Activated CD4-positive, alpha-beta T cell treated with anti-CD3 and anti-CD28 coated beads, Interleukin-10, Interleukin-2, amounts not matched to agents 100 ng/mL and 50 ng/mL, durations not matched to agents 16 hours and 8 hours (primary cell): ENCODE measurements at places on chromosomes 11 and 22.

- no peak for DNase-seq
Measured at GRCh38 chr22:28375761-28376534, 303.7 kb downstream of the TTC28 start.

DNA sequence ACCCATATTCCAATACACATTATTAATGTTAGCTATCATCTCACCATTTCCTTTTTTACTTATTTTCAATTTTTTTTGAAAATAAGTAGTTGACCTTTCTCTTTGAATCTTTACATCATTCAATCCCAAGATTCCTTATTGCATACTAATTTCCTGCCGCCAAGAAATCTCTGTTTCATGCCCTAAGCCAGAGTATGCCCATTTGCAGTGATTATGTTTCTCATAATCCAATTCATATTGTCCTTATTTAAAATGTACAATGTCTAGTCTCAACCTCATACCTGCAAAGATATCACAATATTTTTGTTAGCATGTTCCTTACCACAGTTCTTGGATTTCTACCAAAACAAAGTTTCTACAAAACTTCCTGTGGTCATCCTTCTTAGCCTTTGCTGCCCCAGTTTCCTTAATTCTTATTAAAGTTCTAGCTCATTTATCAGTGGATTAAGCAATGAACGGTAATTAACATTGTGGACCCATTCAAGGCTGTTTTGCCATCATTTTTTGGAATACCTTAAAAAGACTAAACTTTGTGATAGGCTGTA, 75.3 kb downstream of the CD44 start:
- no peak for DNase-seq

GRCh38 chr11:19659529-19659928, 53.1 kb upstream of the NAV2 start:
- no peak for DNase-seq

GRCh38 chr11:134341805-134342571, 10.2 kb downstream of the GLB1L2 start:
- DNase-seq, result no peak

DNA sequence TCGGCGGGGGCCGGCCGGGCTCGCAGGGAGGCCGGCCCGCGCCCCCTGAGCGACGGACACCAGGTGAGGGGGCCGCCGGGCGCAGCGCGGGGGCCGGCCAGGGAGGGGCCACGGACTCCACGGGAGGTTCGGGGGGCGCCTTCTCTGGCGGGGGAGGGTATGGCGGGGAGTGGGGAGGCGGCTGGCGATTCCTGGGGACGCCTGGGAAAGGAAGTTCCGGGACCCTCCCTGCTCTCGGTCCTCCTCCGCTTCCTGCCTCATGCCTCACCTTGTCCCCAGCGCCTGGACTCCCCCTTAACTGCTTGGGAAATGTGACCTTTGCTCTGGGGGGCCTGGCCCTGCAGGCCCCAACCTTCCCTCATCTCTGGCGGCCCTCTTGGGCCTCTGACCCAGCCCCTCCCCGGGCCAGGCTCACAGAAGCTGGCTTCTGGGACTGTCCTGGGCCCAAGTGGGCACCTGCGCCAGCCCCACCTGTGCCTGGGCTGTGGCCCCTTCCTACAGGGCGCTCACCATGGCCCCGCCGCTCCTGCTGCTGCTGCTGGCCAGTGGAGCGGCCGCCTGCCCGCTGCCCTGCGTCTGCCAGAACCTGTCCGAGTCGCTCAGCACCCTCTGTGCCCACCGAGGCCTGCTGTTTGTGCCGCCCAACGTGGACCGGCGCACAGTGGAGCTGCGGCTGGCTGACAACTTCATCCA, 516 bp downstream of the LRFN4 start:
- DNase-seq, result no peak

DNA sequence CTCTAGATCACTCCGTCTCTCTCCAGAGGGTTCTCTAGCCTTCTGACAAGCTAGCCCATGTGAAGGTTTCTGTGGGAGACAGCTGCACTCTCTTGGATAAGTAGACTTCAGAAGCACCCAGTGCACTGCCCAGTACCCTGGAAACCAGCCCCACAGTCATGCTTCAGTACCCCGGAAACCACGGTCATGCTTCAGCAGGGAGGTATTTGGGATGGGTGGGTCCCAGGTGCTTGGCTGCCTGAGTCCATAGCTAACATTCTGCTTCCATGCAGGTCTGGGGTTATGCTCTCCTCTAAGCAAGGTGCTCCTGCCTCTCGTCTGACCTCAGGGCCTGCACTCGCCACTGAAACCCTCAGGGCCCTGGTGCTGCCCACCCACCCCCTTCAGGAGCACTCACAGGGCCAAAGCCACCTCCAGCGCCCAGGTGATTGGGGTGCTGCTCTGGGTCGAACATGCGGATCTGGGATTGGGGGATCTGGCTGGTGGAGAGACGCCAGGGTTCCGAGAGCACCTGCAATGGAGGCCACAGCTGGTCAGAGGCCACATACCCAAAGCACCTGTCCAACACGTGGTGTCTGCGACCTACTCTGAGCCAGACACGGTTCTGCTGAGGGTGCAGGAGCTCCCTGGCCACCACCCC, 7.3 kb upstream of the SYCE3 start:
- DNase-seq, result no peak

GRCh38 chr22:43832393-43833265, 20.5 kb upstream of the EFCAB6 start:
- no peak for DNase-seq

- no peak for DNase-seq
Measured at GRCh38 chr22:44676441-44677352, 25.3 kb upstream of the PRR5 start.

DNA sequence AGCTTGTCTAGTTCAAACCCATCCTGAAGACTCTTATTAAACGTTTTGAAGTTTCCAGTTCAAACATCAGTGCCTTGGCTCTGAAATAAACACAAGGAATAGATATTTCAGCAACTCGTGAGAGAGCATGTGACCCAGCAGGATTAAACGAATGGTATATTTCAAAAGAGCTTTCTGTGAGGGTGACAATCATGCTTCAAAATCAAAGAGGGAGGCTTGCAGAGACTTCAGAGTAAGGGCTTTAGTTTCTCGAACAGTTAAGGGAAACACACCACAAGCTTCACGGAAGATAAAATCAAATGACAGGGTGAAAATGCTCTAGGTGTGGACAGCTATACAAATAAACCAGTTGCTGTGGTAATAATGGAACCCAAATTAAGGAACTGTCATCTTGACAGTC, 1.4 kb downstream of the HPS4 start:
- peak; percentile 31 for DNase-seq

GRCh38 chr11:122984186-122985011, 2.8 kb upstream of the BSX start:
- peak; percentile 6 for DNase-seq

DNA sequence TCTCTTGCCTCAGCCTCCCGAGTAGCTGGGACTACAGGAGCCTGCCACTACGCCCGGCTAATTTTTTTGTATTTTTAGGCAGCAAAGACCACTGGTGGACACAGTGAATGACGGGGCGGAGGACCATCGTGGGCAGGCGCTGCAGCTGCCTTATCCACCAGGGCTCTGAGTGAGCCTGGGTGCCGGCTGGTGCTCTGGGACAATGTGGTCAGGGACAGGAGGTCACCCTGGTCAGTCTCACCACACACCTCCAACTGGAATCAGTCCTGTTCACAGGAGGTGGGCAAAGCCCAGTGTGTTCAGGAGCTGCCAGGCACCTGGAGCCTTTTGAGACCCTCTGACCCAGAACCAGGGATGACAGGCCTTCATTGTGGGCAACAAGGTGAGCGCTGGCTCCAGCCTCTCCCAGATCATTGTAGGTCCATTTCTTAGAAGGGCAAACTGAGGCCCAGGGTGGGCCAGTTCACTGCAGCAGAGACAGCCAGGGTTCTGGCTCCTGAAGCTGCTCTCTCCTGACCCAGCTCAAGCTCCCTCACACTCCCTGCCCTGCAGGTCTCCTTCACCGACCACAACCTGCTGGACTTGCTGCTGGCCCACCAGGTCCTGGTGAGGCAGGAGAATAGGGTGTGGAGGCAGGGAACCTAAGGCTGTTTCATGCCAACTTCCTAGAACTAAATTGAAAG, 15.7 kb upstream of the CABP2 start:
- DNase-seq, result no peak

DNA sequence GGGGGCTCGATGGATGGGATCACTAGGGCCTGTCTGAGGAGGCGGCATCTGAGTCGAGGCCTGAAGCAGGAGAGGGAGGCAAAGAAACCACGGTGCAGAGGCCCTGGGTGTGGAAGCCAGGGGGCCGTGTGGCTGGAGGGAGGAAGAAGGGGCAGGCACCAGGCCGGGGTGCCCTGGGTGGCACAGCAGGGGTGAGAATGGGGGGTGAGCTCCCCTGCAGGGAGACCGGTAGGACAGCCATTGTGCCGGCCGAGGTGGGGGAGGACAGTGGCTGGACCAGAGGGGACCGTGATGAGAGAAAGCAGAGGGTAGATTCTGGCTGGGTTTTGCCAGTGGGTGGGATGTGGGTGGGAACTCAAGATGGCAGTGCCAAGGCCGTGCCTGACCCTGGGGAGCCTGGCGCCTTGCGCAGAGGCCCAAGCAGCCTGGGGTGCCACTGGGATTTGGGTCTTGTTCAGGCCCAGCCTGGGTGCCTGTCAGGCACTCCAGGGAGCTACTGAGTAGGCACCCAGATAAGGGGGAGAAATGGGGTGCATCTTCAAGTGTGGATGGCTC, 18.7 kb downstream of the PHLDA2 start:
- no peak for DNase-seq

GRCh38 chr11:100936781-100937180, 192.8 kb downstream of the PGR start:
- DNase-seq, result no peak

- DNase-seq, result peak; percentile 85
Measured at GRCh38 chr11:11842421-11843008, 743 bp downstream of the USP47 start.

DNA sequence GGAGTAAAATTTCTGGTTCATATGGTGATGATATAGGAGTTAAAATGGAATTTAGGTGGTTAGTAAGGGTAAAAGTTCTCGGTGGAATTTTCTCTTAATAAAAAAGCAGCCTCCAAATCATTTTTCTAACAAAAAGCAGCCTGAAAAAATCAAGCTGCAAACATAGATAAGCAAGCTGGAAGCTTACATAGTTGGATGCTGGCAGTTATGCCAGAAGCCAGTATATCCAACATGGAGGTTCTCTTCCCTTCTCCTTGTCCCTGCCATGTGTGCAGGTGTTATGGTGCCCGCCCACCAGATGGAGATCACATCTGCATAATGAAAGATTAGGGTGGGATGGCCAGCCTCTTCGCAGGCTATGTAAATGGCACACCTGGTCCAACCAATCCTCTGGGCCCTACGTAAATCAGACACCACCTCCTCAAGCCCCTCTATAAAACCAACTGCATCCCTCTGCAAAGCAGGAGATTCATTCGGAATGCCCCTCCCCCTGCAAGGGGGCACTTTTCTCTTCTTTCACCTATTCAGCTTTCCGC, 22.4 kb downstream of the PIWIL3 start:
- DNase-seq, result no peak

DNA sequence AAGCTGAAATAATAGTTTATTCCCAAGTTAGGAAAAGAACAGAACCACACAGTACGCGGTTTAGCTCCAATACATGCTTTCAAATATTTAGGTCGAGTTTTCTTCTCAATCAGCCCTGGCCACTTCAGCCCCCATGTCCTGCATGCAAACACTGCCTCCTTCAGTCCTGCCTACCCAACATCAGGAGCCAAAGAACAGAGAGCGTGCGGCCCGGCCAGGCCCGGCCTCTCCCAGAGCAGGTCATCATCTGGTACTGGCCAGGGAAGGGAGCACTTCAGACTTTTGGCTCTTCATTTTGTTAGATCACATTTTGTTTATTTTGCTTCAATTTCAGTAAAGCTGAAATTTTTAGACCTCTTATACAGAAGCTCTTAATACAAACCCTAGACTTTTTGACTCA, 6.7 kb downstream of the BRD1 start:
- no peak for DNase-seq

- DNase-seq, result peak; percentile 94
Measured at GRCh38 chr11:48055292-48056132, 75.2 kb downstream of the PTPRJ start.

DNA sequence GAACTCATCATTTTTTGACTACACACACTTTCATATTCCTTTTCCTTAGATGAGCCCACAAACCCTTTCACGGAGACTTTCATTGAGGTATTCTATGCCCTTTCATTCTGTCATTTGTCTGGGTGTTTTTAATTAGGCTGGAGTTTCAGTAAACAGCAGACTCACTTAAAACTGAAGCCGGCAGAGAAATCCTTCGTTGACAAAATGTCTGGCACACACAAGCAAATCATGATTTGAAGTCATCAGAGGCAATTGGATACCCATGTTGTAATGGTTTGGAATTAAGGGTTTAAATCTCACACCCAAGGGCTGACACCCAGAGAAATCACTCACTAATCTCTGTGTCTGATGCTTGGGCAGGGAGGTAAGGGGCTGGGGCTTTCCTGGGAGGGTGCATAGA, 127.1 kb downstream of the EHF start:
- no peak for DNase-seq

DNA sequence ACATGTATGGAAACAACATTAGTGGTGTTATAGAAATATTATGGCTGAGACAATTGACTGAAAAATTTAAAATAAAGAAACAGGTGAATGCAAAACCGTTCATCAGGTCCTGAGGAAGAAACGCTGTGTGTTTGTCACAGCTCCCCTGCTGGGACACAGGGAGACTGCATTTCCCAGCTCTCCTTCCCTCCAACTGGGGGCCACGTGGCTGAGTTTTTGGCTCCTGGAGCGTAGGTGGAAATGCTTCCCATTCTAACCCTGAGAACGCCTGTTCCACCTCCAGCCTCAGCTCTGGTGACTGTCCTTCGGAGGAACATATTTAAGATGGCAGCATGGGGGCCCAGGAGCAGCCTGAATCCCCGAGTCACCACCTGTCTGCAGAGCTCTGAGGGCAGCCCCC, 398.6 kb downstream of the BRD1 start:
- DNase-seq, result no peak

- DNase-seq, result no peak
Measured at GRCh38 chr11:78741741-78742140, 167.1 kb upstream of the NARS2 start.

DNA sequence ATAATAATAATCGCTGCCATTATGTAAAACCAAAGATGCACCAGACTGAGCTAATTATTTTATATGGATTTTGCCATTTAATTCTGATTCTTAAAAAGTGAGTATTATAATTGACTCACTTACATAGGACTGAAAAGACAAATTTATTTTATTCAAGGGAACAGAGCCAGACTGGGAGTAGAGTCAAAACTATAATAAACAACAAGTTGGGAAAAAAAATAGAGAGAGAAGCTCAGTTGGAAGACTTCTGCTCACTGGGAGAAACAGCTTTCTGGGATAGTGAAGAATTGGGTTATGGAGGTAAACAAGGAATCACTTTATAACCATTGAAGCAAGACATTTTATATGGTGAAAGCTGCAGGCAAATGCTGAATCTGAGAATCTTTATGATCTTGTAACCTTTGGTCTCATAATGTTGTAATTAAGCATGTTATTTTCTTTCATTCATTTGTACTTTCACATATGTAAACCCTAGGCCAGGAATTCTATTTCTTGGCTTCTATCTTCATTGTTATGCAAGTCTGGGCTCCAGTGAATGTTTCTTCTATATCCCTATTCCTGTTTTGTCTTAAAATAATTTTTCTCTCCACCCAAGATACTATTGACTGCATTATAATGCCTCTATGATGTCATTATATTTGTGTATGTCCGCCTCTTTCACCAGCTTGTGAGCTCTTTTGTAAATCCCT, 725.3 kb upstream of the CCDC179 start:
- DNase-seq, result no peak

GRCh38 chr11:85710917-85711316, 24.9 kb upstream of the CCDC89 start:
- no peak for DNase-seq

GRCh38 chr22:45511847-45512261, 9.2 kb downstream of the FBLN1 start:
- no peak for DNase-seq

- peak; percentile 22 for DNase-seq
Measured at GRCh38 chr11:129374993-129375750, 476 bp upstream of the BARX2 start.
